ENCODE measurements at places on chromosomes 4 and X. TPM values are rescaled to one million over a fixed set of nuclear protein-coding genes. Genes with fewer than 3 reads are reported as not detected.

SHOX gene
- total RNA-seq, result not detected

DNA sequence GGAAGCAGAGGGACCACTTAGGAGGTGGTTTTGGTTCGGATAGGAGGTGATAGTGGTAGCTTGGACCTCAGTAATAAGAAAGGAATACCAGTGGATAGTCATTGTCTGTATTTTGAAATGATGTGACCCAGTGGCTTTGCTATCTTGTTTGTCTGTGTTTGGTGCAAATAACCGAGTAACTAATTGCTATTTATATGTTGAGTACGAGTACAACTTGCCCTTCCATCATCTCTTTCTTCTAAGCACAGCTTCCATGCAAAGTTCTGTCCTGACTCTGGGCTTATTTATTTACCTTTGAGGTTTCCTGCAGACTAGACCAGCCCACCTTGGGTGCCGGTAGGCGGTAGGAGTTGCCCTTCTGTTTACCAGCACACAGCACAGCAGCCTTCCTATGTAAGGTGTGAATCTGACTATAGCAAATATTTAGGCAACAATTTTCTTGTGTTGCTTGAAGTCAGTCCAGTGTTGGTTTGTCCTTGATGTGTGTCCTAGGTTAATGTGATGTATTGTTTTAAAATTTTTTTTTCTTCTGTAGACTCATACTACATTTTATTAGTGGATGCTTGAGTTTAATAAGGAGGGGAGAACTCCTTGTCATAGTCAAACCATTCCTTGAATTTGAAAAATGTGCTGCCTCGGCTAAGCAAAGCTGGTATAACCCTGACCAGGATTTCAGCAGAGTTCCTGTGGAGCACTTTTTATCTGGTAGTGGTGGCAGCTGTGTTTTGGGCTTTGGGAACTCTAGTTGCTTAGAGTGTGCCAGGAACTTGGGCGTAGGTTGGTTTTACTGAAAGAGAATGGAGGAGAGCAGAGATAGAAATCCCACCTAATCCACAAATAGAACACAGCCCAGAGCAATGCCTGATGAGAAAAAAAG lies 21.9 kb downstream of the PTTG2 start:
- DNase-seq, result no peak

MAGEA8 gene
- not detected for total RNA-seq

DNA sequence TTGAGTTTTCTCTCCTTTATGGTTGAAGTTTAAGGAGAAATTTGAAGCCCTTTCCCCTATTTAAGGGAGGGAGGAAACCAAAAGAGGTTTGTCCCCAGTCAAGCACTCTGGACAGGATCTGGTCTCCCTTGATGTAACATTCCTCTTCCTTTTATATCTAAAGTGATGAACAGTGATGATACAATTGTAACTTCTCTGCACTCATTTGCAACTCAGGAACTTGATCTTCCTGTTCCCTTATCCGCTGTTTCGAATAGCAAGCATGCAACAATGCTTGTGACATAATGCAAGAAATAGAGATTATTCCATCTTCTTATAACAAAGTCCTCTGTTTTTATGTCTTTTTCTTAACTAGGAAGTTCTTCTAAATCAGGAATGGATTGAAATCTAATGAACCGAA lies 18.3 kb downstream of the ALPK1 start:
- peak; percentile 25 for DNase-seq

- DNase-seq, result no peak
These were observed 135.2 kb upstream of the MAMLD1 start for GRCh38 chrX:150227873-150228410.

- no peak for DNase-seq
These were observed 48.4 kb upstream of the PRPS1 start for GRCh38 chrX:107579956-107580355.

ABHD18 gene
- total RNA-seq, result 4.1 TPM

SORCS2 gene
- total RNA-seq, result under 0.01 TPM

DNA sequence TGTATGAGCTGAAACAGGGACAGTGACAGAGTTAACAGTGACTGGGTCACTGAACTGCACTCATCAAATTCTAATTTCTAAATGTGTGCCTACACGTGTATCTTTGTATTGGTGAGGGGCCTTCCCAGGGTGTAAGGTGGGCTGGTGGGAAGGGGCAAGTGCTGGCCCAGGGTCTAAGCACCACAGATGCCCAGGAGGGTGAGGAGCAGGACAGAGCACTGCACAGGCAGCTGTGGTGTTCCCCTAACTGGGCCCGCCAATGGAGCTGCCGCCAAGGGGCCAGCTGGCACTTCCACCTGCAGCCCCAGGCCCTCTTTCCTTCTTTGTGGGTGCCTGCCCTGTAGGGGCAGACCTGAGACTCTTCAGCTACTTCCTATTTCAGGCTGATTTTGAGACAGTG lies 349.9 kb downstream of the ARHGAP10 start:
- DNase-seq, result no peak

CT45A9 gene
- not detected for total RNA-seq

- DNase-seq, result peak; percentile 20
These were observed 889 bp downstream of the MGARP start for GRCh38 chr4:139278912-139279759.

MAGED4B gene
- 15.5 TPM for total RNA-seq

CXCR3 gene
- not detected for total RNA-seq

DNA sequence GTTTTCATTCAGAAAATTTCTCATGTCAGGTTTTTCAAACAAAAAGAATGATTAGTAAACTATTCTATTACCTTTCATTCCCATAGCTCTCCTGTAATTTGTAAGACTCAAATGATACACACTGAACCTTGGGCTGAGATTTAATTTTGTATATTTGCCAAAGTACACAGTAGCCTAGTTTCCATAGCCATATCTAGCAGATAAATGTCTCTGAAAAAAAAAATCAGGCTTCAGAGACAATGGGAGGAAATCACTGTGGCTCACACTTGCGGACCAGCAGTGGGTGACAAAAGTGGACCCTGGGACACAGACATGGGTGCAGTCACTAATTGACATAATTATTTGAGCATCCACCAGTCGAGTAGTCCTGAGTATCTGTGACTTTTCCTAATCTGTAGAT lies 46.6 kb downstream of the MAOA start:
- peak; percentile 50 for DNase-seq

- DNase-seq, result no peak
These were observed 88.5 kb downstream of the KIT start for GRCh38 chr4:54746218-54746617.

HSFX4 gene
- total RNA-seq, result not detected

- DNase-seq, result no peak
These were observed 385.6 kb upstream of the PCDH10 start for GRCh38 chr4:132763465-132763864.

NEXMIF gene
- not detected for total RNA-seq

ZAR1 gene
- not detected for total RNA-seq

DNA sequence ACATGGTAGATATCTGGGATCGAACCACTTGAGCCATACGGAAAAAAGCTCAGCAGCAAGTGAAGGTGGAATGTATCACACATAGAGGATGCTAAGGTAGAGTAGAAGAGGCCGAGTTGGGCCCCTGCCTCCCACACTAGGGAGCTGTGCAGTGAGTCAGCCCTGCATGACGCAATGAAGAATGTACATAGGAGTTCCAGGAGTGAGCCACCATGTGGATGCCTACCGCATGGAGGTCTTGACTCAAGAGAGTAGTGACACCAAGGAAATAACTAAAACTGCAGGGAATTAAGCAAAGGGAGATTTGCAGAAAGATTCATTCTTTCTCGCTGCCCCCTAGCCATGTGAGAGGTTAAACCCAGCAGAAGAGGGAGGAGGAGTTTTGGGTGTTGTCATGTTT lies 389.6 kb upstream of the IGFBP7 start:
- no peak for DNase-seq

DNA sequence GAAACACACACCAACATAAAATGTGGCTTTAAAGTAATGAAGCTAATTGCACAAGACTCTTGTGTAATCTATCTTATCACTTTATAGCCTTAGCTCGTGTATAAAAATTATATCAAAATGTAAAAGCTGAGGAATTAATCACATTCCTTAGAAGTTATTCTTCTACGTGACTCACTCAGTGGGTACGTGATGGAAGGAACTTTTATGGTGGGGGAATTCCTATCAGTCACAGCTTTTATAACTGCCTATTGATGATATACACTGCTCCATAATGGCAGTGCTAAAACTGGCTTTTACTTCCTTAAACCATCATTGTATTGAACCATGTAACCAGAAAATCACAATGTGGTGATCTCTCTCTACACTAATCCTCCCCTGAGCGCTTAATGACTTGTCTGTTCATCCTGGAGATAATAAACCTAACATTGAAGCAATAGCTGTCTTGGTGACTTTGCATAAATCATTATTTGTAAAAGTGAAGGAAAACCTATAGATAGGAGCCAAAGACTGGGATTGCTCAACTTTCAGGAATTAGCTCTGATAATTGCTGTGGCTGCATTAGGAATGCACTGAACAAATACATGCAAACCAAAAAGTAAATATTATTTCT lies 276.7 kb downstream of the GBA3 start:
- no peak for DNase-seq

GRCh38 chr4:185567381-185568376 lies 32.4 kb upstream of the PDLIM3 start:
- peak; percentile 50 for DNase-seq

DNA sequence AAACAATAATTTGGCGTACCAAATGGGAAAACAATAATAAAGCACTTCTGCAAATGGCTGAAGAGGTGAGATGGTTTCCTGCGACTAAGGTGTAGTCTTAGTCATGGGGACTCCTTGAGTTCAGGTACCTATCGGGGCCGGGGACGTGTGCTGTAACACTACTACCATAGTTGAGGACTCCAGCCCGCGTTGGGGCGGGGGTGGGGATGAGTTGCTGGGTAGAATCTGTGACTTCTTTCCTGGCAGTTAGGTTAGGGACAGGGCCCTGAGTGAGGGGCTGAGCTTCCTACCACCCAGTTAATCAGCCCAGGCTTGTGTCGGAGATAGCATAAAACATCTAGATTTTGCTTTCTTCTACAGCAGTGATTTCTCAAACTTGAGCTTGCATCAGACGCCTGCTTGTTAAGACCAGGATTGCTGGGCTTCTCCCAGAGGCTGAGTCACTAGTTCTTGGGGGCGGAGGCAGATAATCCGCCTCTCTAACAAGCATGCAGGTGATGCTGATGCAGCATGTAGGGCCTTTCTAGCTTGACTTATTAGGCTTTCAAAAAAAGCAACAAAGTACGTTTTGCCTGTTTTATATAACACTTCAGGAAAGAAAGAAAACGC lies 30.2 kb downstream of the RBBP7 start:
- DNase-seq, result no peak

DNA sequence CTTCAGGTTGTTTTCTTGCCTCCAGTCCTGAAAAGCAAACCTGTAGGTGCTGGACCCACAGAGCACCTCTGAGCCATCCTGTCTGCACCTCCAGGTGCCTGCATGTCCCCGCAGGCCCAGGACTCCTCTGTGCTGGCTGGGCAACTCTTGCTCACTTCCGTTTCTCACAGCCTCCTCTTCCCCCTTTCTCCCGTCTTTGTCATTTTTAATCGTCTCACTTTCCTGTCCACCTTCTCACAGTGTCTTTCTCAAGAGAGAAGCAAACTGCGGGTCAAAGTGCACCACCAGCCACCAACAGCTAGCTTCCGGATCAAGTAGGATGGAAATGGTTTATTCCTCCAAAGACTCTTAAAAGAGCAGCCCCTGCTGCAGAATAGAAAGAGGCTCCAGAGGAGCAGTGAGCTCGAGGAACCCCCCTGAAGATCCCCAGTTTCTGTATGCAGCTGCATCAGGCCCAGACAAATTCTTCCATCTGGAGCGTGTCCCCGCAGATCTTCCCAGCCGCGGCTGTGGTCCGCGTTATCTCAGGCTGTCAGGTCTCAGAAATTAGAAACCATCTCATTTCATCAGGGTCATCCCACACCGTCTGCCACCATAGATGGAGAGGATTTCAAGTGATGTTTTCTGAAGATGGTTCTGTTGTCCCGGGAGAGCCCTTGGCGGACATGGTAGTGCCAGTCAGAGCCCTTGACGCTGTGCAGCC lies 87.7 kb downstream of the FHDC1 start:
- DNase-seq, result no peak

- no peak for DNase-seq
These were observed 487.7 kb downstream of the TECRL start for GRCh38 chr4:63921561-63921960.

- no peak for DNase-seq
These were observed 2582.2 kb downstream of the PCDH7 start for GRCh38 chr4:33302321-33302720.

GRCh38 chr4:166257891-166258290 lies 384.9 kb downstream of the TLL1 start:
- no peak for DNase-seq

TBX22 gene
- total RNA-seq, result not detected

DNA sequence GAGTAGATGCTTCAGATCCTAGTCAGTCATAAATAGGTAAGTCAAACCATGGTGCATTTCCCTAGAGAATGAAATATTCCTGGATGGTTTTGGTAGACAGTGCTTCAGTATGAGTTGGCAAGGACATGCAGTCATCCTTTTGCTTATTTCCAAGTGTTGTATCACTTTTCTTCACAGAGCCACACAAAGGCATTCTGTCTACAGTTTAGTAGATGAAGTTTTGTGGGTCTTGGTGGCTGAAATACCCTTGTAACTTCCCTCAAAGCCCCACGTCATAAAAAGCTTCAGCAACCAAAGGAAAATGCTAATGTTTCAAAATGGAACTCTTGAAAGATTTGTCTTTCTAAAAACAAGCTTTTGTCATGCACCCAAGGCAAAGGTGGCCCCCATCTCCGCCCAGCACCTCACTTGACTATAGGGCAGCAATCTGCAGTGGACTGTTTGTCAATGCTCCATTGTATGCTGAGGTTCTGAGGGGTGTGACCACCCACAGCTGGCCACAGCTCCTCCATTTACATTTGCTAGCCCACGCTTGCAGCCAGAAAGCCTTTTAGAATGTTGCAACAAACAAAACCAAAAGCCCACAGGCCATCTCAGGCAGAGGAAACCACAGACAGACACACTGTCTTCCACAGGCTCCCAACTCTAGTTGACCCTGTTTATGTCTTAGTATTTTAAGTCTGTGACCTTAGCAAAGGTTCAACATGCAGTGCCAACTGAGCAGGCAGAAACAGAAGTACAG lies 87.1 kb upstream of the FAM9C start:
- no peak for DNase-seq

PNMA6A gene
- 1.1 TPM for total RNA-seq

DNA sequence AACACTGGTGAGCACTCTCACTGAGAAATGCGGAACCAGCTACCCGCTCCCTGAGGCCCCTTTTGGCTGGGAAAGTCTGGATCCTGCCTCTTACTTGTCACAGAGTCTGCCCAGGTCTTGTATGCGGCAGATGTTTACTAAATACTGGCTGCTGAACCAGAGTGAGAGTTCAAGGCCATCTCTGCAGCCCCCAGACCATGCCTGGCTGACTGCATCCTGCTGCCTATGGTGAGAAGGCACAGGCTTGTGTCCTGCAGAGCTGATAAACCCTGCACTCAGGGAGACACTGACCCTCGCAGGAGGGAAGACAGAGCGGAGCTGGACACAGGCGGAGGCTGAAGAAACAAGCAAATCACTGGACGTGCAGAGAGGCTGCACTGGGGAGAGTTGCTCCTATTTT lies 46.5 kb downstream of the JAKMIP1 start:
- no peak for DNase-seq

DNA sequence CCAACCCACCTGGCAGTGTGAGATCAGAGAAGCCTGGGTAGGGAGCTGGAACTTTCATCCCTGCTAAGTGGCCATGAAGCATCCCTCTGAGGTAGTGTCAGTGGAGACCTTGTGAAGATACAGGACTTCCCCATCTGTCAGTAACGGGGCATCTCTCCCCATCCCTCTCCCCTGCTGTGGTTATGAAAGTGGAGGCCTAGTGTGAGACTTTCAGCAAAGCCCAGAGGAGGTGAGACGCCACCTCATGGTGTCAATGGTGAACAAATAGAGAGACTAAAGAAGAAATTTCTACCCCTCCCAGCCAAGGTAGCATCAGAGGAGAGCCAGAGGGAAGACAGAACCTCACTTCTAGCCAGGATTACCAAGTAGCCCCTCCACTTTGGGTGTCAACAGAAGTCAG lies 150.2 kb downstream of the VEGFC start:
- DNase-seq, result no peak

Measured in lung microvascular endothelial cell (primary cell).